Stimulated activated CD4-positive, alpha-beta T cell treated with anti-CD3 and anti-CD28 coated beads, Interleukin-1b, Interleukin-23, amount 100 ng/mL, for 48 hours (primary cell): ENCODE measurements at places on chromosomes 5 and 9.

DNA sequence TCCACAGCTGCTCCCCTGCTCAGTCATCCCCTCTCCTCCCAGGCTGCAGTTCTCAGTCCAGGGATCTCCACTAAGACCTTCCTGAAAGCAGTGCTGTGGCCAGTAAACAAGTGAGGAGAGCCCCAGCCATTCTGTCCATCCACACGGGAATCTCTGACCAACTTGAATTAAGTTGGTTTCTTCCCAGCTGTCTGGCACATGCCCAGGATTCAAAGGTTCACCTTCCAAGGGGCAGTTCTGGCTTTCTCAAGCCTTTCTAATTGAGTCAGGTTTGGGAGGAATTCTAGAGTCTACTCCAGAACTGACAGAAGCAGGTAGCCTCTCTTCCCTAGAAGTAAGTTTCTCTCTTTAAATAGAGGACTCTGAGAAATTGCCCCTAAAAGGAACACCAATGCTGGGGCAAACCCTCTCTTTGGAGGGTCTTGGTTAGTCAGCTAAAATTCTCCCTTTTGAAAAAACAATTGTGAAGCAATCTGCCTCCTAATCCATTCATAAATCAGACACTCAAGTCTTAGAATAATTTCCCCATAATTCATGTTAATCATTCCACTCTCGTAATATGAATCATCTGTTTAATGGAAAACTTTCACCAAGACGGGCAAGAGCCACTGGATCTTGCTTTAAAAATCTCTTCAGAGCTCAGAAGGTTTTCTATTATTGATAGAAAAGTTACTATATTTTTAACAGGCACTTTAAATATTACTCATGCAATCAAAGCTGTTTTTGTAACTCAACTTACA lies 133.8 kb downstream of the SPOCK1 start:
- DNase-seq, result no peak

DNA sequence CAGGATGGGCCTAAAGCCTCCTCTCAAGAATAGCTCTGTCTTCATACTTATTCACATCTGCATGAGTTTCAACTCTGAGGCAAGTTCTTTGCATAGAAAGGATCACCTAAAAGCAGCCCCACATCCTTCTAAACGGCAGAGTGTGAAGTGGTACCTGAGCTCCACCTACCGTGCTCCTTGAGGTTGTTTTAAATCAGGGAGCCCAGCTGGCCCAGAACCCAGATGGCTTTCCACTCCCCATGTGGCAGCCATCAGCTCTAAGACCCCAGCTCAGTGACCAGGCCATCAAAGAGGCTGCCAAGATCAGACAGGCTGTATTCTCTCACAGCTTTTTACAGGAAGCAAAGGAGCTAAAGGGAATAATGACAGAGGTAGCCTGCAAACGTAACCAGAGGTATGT lies 299.3 kb downstream of the RASEF start:
- no peak for DNase-seq

DNA sequence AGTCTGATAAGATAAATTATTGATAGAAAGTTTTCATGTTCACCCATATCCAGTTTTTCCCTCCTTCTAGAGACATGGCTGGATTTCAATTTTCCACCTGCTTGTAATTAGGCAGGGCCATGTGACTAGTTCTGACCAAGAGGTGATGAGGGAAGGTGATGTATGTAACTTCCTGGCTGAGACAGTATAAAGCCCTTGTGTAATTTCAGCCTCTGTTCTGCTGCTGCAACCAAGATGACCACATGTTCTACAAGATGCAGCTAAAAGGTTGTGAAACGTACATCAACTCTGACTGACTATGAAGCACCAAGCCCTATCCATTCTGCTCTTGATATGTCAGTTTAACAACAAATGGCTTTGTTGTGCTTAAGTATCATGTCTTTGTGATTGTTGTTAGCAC lies 376.5 kb upstream of the DAB2 start:
- no peak for DNase-seq

DNA sequence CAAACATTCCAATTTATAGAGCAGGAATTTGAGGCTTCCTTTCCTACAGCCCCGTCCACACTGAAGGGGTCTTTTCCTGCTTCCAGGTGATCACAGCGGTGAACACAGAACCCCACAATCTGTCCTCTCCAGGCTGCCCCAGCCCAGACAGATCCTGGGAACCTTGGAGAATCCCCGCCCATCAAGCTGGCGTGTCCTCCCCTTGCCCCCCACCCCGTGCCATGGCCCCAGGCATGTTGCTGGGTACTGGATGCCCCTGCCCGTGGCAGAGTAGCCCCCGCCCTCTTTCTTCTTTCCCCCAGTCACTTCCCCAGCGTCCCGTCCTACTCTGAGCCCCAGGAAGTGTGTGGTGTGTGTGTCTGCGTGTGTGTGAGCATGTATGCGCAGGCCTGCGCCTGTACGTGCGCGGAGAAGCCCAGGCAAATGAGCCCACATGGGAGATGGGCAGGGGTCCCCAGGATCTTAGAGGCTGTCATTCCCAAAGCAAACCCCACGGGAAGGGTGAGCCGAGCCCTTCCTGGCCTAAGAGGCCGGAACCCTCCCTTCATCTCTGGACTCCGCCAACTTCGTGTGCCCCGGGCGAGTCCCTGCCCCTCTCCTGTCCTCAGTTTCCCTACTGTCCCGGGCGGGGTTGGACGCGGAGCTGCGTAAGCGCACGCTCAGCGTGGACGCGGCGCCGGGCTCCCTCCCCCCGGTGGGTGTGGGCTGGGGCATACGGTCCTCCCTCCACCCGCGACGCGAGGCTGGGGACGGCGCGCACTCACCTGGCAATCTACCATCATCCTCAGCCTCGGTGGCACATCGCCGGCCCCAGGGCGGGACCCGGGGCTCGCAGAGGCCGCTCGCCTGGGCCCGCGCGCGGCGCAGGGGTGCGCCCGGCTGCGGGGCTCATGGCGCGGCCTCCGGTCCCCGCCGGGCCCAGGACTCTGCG lies 15.2 kb downstream of the GBGT1 start:
- DNase-seq, result peak; percentile 60

- DNase-seq, result no peak
These were observed 246.9 kb downstream of the ZSWIM6 start for GRCh38 chr5:61578858-61579503.

DNA sequence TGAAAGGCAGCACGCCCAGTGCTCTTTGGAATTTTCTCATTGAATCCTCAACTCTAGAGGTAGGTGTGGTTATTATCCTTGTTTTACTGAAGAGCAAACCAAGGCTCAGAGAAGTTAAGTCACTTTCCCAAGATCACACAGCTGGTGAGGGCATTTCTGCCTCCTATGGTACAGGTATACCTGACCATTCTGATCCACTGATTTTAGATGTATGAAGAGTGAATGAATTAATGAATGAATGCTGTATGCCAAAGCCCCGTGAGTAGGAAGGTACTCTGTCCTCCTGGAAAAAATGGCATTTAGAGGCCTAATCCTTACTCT lies 18.2 kb upstream of the CSF1R start:
- DNase-seq, result no peak

DNA sequence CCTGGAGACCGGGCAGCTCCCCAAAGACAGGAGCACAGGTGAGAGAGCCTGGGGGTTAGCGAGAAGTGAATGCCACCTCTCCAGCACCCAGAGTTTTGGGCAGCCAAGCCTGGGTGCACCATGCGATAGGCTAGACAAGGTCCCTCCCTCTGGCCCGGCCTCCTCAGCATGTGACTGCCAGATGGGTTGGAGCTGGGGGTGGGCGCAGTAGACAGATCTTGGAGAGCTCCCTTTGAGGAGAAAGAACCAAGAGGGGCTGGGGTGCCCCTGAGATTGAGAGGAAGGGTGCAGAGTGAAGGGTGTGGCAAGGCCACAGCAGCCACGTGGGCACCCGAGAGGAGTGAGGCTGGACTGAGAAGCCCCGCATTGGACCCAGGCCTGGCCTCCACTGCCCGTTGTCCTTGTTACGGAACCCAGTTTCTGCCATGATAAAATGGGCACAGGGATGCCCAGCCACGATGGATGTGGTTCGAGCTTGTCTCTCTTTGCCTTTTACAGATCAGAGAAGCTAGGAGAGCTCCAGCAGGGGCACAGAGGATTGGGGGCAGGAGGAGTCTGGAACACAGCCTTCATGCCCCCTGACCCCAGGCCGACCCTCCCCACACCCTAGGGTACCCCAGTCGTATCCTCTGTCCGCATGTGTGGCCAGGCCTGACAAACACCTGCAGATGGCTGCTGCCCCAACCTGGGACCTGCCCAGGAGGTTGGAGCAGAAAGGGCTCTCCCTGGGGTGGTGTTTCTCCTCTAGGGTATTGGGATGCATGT lies 1.4 kb downstream of the TMEM141 start:
- DNase-seq, result no peak

GRCh38 chr5:5191906-5192305 lies 51.8 kb downstream of the ADAMTS16 start:
- no peak for DNase-seq

DNA sequence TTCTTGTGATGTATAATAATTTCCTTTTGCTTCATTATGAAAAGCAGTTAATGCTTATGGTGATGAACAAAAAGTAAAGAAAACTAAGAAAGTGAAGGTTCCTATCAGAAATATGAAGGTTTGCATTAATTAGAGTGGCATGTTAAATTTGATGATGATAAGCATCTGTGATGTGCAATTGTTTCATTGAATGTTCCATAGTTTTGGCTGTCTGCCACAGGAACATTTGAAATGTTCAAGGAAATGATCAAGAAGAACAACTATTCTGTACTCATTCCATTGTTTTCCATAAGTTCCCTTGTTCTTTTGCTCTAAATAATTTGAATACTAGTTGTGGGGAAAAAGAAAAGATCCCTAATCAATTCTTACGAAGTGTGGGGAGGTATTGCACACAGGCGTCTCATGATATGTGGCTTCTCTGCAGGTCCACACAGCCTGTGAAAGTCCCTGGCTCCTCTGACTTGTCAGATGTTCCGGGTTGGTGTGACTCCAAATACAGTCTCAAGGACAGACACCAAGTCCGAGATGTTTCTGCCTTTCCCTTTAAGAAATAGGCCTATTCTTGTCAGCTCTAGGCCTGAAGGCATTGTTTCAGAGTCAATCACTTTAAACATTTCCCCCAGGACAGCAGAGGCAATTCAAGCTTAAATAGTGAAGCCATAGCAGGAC lies 152.6 kb upstream of the MAST4 start:
- no peak for DNase-seq

DNA sequence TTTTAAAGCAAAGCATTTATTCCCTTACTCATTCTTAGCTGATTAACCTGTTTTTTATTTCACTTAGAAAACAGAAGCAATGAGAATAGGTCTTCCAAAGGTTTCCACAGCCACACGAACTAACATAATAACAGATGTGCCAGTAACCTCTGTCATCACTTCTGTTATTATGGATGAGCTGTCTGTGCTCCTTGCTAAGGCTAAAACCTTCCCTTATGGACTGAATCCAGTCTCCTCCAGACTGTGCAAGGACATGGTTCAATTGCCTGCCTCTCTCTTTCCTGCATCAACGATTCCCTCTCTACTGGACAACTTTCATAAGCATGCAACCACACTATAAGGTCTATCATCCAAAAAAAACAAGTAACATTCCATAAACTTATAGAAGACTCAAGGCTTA lies 1446.2 kb downstream of the MAT2B start:
- no peak for DNase-seq

DNA sequence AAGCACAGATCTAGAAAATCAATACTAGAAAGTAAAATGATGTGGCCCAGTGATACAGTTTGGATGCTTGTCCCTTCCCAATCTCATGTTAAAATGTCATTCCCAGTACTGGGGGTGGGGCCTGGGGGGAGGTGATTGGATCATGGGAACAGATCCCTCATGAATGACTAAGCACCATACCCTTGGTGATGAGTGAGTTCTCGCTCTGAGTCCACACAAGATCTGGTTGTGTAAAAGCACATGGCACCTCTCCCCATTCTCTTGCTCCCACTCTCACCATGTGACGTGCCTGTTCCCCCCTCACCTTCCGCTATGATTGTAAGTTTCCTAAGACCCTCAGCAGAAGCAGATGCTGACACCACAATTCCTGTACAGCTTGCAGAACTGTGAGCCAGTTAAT lies 234.2 kb upstream of the CDH6 start:
- DNase-seq, result no peak

- DNase-seq, result no peak
These were observed 67.1 kb downstream of the ALDH7A1 start for GRCh38 chr5:126527892-126528291.

GRCh38 chr5:160824301-160825001 lies 27.6 kb downstream of the ATP10B start:
- DNase-seq, result no peak

DNA sequence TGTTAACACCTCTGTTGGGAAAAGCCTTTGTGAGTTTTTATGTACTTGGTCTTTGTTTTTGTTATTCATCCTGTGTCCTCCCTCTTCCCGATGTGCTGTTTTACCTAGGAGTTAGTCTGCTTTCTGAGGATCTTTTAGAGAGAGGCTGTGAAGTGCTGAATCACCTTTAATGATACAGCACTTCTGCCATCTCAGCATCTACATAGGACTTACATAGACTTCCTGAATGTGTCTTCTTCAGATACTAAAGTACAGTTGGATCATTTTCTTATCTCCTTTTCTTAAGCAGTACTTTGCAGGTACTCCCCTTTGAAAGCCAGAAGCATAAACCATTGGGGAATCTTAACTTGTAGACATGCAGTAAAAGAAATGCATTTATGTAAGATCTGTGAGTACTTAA lies 31.5 kb downstream of the OTULIN start:
- DNase-seq, result no peak

GRCh38 chr5:163916376-163916775 lies 411.0 kb downstream of the MAT2B start:
- no peak for DNase-seq

GRCh38 chr5:173625673-173626504 lies 9.4 kb upstream of the BOD1 start:
- DNase-seq, result no peak

DNA sequence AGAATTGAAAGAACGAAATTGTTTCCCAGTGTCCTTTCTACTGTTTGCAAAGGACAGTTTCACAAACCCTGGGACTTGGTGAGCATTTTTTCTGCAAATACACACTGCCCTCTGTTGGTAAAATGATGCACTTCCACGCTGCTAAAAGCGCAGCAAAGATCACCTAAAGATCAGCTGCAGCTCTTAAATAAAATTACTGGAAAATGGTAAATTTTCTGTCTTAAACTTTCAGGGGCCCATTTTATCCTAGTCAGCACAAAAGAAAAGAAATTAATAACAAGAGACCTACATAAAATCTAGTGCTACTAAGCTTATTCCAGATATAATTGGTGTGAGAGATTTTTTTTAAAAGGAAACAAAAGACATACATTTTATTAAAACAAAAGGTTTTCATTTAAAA lies 566.0 kb downstream of the CAAP1 start:
- DNase-seq, result no peak

- DNase-seq, result no peak
These were observed 266.4 kb upstream of the FBXL7 start for GRCh38 chr5:15233566-15233965.

DNA sequence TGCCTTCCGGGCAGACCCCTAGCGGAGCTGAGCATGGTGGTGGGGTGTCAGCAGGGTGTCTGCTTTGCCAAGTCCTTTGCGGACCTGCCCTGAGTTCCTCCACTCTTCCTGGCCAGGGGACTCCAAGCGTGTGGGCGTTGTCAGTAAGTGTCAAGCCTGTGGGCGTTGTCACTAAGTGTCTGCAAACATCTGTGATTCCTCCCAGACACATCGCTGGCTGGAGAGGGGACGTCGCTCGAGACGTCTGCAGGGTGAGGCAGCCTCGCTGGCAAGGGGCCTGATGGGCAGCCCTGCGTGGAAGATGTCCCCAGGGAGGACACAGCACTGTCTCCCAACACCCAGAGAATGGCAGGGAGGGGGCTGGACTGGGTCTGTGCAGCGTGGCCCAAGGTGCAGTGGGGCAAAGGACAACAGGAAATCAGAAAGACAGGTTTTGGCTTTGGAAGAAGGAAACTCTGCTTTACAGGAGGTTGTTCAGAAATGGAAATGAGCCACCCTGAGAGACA lies 28.8 kb downstream of the ADAMTSL2 start:
- no peak for DNase-seq

- DNase-seq, result no peak
These were observed 237.6 kb upstream of the ATP10B start for GRCh38 chr5:161089569-161089968.
